ENCODE measurements at places on chromosomes 11 and 22.

DNA sequence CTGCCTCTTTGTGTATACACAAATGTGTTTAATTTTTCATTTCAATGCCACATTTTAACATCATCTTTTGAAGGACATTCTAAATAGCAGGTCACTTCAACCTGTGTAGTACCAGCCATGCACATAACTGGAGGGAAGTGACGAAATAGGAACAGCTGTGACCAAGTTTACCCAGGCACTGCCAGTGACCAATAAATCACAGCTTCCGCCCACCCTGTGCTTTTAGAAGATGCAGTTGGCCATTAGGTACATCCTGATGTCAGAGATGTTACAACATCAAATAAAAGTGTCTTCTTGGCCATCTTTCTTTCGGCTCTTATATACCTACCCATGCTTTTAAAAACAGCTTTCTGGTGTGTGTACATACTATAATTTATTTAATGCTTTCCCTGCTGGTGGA lies 7.8 kb downstream of the LDLRAD3 start:
- no peak for DNase-seq

- DNase-seq = no peak
Measured at GRCh38 chr22:22600531-22601261, 41.6 kb upstream of the PRAME start.

GRCh38 chr11:2529636-2530035 lies 84.8 kb downstream of the KCNQ1 start:
- no peak for DNase-seq

GRCh38 chr22:32761251-32761903 lies 40.1 kb upstream of the TIMP3 start:
- no peak for DNase-seq

DNA sequence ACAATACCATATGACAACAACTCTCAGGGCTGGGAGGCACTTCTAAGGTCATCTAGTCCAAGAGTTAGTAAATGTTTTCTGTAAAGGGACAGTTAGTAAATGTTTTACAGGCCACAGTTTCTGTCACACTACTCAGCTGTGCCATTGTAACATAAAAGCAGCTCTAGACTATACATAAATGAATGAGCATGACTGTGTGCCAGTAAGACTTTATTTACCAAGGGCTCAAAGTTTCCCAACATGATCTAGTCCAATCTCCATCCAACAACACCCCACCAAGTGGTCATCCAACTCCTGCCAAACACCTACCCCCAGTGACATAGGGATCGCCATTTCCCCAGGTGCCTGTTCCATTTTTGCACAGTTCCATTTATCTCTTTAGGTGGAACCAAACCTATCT lies 12.1 kb downstream of the SERGEF start:
- DNase-seq = no peak

GRCh38 chr11:83115026-83115425 lies 41.9 kb upstream of the PCF11 start:
- no peak for DNase-seq

DNA sequence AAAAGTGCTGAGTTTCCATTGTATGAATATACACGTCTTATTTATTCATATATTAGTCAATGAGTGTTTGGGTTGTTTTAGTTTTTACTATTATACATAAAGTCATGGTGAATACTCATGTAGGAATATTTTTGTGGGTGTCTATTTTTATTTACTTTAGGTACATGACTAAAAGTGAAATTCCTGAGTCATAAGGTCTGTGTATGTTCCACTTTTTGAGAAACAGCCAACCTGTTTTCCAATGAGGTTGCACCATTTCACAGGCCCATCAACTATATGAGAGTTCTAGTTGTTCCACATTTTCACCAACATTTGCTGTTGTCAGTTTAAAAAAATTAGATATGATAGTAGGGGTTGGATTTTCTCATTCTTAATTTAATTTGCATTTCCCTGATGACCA lies 6.6 kb upstream of the OR6X1 start:
- DNase-seq = no peak

- DNase-seq = no peak
Measured at GRCh38 chr11:79403839-79404238, 37.0 kb downstream of the TENM4 start.

Data from stimulated activated CD8-positive, alpha-beta memory T cell treated with anti-CD3 and anti-CD28 coated beads, Interleukin-7, amount 100 ng/mL, for 24 hours (primary cell).